ENCODE measurements at places on chromosomes 1 and 21.

- no peak for DNase-seq
Measured at GRCh38 chr1:46735708-46736324, 16.9 kb upstream of the EFCAB14 start.

- no peak for DNase-seq
Measured at GRCh38 chr1:197671140-197671539, 104.1 kb downstream of the DENND1B start.

DNA sequence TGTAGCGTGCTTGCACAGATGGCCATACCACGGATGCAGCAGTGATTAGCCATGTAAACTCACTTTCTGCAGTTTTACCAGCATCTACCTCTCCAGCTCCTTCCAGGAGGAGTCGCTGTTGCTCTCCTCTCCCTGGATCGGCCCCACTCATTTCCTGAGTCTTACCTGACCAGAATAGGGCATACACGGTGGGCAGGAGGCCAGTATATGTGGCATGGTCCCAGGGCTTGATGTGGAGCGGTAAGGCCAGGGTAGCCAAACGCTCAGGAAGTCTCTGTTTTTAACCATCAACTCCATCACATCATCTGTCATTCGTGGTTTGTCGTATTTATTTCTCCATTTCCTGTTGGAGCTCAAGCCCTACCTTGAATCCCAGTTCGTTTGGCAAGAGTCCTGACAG, 163.4 kb upstream of the USP24 start:
- no peak for DNase-seq

DNA sequence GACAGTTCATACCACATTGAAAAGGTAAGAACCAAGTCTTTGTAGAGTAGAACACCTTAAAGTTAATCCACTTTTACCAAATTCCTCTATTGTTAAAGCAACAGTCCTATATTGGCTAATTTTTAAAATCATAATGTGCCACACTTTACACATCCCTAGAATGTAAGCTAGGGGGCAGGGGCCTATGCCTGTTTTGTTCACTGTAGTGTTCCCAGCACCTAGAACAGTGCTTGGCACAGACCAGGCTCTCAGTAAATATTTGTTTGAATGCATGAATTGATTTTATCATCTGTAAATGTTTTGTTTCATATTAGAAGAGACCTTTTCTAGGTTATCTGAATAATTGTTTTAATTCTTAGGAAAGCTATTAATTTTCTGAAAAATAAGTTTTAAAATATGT, 9.1 kb downstream of the SMAP2 start:
- DNase-seq = no peak

- no peak for DNase-seq
Measured at GRCh38 chr1:36818771-36819170, 215.5 kb downstream of the GRIK3 start.

- no peak for DNase-seq
Measured at GRCh38 chr1:162609306-162609705, 23.0 kb upstream of the DDR2 start.

DNA sequence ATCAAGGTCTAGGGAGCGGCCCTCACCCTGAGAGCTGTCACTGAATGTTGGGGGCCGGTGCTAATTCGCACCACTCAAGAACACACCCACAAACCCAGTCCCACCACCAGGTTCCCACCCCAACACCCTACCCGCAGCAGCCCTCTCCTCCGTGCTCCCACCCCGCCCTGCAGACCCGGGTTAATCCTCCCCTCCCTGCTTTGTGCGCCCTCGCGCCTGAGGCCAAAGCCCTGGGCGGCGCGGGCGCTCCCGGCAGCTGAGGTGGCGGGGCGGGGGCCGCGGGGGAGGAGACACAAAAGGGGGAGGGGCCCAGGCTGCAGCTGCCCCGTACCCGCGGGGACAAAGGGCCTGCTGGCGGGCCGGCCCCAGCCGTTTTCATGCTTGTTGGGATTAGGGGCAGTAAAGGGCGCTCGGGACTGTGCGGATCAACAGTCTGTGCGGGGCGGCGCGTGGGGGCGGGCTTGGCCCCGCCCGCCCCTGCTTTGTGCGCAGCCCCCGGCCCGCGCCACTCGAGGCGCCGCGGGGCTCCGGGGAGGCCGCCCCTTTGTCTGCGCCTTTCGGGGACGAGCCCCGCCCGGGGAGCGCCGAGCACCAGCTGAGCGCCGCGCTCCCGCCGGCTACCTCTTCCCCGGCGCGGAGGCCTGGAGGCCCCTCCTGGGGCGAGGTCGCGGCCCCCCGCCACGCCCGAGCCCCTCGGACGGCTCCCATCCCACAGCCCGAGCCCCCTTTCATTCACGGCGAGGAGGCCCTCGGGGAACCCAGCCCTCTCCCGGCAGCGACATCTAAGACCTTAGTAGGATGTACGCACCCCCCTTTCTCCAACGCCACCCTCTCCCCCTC, 10.9 kb downstream of the C1orf216 start:
- no peak for DNase-seq

DNA sequence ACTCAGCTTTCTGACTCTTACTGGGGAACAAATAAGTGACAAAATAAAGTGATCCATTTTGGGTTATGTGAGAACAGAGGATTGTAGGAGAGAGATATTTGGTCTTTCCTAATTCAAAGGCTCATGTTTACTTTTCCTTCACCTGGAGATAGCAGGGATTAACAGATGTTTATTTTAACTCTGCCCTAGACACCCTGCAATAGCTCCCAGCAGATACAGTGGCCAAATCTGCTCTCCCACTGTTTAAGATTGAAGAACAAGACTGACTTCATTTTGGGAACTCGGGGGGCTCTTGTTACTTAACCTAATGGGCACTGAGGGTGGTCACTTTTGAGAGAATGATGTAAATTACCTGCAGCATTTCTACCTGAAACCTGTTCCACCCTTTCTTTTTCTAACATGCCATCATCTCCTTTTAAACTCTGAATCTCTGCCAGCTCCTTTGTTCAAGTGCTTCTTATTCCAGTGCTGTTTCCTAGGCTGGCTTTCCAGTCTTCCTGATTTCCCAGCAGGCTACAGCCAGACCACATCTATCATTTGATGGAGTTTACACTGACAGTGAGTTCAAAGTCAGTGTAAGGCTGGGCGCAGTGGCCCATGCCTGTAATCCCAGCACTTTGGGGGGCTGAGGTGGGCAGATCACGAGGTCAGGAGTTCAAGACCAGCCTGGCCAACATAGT, 90.0 kb downstream of the SELENOF start:
- no peak for DNase-seq

GRCh38 chr1:114627107-114627506, 42.7 kb downstream of the DENND2C start:
- no peak for DNase-seq

GRCh38 chr1:24505816-24506215, 3.2 kb downstream of the RCAN3 start:
- no peak for DNase-seq

DNA sequence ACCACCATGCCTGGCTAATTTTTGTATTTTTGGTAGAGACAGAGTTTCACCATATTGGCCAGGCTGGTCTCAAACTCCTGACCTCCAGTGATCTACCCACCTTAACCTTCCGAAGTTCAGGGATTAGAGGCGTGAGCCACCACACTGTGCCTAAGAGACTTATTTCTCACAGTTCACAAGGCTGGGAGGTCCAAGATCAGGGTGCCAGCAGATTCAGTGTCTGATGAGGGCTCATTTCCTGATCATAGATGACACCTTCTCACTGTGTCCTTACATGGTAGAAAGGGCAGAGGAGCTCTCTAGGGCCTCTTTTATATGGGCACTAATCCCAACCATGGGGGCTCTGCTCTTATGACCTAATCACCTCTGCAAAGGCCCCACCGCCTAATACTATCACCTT, 58.8 kb downstream of the ARHGEF10L start:
- DNase-seq = no peak

DNA sequence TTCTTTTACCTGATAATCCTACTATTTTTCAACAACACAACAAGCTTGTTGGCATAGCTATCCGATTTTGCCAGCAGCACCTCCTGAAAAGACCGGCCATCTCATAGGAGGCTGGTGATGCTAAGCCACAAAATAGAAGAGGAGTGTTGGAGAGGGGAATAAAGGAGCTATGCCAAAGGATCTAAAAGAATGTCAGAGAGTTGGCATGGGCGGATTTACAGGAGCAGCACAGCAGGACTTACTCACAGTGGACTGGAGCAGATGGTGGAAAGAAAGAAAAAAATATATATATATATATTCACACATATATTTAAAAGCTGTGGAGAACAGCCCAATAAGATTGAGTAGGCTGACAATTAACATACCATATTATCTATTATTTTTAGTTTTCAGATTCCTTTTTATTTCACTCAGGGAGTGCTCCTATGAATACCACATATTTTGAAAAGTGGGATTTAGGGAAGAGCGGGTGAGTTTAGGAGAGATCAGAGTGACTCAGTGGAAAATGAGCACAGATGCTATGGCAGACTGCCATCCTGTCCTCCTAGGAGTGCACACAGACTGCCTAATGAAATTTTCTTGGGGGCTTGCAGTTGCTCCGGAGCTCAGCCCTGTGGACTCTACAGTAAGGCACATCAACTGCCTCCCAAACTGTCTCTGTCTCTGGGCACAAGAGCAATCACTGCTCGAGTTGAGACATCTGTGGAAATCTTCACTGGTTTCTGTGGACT, 394.4 kb upstream of the CHRM3 start:
- no peak for DNase-seq

DNA sequence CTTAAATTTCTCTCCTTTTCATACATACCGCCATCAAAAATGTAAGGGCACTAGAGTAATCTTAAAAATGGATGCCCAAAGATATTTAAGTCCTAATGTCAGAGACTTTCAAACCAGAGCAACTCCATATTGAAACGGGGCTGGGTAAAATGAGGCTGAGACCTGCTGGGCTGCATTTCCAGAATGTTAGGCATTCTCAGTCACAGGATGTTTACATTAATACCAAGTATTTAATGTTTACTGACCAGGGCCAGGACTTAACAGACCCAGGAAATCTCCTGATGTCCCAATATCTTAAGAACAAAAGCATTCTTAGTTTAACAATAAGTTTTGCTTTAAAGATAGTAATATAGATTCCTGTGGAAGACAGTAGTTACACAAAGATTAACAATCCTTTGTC, 563.9 kb upstream of the BEND5 start:
- DNase-seq = no peak

DNA sequence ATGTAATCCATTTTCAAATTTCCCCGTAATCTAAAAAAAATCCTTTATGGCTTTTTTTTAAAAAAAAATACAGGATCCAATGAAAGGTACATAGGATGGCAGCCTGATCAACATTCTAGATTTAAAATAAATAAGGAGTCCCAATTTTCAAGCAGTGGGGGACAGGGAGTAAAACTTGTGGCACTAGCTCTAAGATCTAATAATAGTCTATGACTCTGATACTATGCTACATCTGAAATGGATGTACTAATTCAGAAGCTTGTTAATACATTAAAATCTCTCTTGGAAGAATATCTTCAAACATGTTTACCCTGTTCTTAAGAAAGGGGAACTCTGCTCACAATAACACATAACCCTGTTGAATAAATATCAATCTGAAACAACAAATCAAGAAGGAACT, 8.5 kb downstream of the DIPK1A start:
- no peak for DNase-seq

DNA sequence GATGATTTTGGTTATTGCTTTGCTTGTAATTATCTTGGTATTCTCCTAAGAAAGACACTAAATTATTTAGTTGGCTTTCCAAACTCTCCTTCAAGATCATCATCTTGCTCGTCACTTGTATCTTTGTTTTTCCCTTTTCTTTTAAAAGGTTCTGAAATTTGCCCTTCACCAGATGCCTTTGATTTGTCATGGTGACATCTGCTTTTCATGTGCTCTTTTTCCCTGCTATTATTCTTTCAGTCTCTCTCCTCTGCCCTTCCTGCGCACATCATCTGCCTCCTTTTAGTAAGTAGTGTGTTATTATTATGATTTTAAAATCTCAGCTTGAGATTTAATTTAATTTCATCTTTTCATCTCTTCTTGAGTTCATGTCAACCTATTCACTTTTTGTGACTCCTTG, 92.1 kb downstream of the BACH1 start:
- DNase-seq = no peak

DNA sequence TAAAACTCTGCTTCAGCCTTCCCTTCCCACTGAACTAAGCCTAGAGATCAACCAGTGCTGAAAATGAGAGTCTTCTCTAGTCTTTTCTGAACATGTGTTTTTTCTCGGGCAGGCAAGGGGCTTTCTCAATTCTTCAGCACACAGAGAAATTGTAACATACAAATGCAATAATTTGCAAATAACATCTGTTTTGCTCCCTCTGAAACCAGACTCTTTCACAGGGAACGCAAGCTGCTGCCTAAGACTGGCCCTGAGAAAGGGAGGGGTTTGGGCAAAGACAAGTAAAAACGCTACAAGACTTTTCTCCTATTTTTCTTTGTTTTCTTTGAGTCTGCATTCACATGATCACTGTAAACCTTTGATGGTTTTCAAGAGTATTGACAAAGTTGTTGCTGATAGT, 39.6 kb upstream of the VN1R5 start:
- no peak for DNase-seq
